ENCODE measurements at places on chromosomes 3 and 15.

GRCh38 chr3:143496191-143496590 is 352.1 kb downstream of the SLC9A9 start:
- DNase-seq: no peak

GRCh38 chr3:9778143-9779074 is 8.7 kb upstream of the CAMK1 start:
- DNase-seq: no peak

DNA sequence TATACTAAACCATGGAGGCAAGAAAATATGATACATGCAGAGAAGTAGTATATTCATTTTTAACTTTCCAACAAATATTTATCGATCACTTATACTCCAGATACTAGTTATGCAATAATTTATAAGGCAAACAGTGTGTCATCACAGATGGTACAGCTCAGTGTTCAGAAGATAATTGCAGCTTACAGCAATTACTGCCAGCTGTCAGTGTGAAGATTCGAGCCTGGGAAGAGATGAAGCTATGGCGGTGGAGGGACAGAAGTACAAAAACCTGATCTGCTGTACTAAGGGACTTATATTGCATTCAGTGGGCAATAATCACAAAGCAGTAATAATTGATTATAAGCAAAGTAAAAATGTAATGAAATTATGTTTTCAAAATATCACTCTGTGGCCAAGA is 170.6 kb upstream of the EPHA3 start:
- no peak for DNase-seq

DNA sequence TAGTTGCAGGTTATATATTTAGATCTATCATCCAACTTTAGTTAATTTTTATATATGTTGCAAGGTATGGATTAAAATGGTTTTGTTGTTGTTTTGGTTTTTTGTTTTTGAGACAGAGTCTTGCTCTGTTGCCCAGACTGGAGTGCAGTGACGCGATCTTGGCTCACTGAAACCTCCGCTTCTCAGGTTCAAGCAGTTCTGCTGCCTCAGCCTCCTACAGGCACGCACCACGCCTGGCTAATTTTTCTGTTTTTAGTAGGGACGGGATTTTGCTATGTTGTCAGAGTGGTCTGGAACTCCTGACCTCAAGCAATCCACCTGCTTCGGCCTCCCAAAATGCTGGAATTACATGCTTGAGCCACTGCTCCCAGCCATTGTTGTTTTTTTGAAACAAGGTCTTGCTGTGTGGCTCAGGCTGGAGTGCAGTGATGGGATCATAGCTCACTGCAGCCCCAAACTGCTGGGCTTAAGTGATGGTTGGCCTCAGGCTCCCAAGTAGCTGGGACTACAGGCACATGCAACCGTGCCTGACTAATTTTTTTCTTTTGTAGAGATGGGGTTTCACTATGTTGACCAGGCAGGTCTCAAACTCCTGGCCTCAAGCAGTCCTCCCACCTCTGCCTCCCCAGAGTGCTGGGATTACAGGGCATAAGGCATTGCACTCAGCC is 92.0 kb downstream of the ZNF609 start:
- DNase-seq: no peak

Measured in GM12892 (cell line).